Immature natural killer cell (primary cell): ENCODE measurements at places on chromosomes 13 and 19. TPM values are rescaled to one million over a fixed set of nuclear protein-coding genes. Genes with fewer than 3 reads are reported as not detected.

- H3K36me3 ChIP-seq, result no peaks in the 10 kb centered on the region
- H3K27ac ChIP-seq, result no peak overlapping the region
- H3K4me3 ChIP-seq, result no peak overlapping the region
- peaks cover 2% of the 10 kb centered on the region for H3K27me3 ChIP-seq
- no peaks in the 10 kb centered on the region for H3K4me1 ChIP-seq
- no peak for DNase-seq
Observed at GRCh38 chr13:50275392-50276063, 260.3 kb downstream of the KCNRG start.

DNA sequence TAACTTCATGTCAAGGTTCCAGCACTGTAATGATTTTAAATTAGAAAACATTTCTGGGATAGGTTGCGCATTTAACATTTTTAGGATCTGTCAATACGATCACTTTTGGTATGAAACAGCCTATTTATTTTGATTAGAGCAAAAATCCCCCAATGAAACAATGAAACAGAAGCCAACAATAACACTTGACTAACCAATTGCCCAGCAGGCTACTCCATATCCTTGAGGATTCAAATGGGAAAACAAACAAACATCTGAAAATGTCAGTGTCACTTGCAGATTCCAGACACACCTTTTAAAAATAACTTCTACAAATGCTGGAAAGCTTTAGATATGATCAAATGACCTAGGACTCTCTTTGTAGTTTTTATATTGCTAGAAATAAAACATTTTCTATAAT is 1412.5 kb upstream of the PRR20A start:
- peaks cover 3% of the 10 kb centered on the region for H3K36me3 ChIP-seq
- no peak overlapping the region for H3K27ac ChIP-seq
- H3K27me3 ChIP-seq, result peaks cover 1% of the 10 kb centered on the region
- H3K4me3 ChIP-seq, result no peak overlapping the region
- H3K4me1 ChIP-seq, result no peaks in the 10 kb centered on the region

DNA sequence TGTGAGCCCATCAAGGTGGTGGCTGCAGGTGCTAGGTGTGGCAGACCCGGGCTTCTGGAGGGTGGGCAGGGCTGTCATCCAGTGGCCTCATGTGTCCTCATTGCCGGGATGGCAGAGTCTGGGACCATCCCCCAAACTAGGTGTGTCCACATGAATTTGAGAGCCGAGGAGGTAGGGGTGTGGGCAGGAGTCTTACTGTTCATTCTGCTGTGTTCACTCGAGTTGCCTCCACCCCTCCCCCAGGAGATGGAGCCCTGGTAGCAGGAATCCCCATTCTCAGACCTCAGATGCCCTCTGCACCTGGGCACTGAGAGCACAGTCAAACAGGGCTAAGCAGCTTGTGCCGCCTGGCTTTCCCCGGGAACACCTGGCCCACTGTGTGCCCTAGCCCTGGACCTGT is 22.4 kb downstream of the NAXD start:
- peaks cover 9% of the 10 kb centered on the region for H3K27me3 ChIP-seq
- H3K4me1 ChIP-seq, result no peaks in the 10 kb centered on the region
- DNase-seq, result no peak
- H3K36me3 ChIP-seq, result no peaks in the 10 kb centered on the region
- H3K27ac ChIP-seq, result no peak overlapping the region
- H3K4me3 ChIP-seq, result no peak overlapping the region

CACNA1A gene
- polyA plus RNA-seq, result 1.4 TPM

GRCh38 chr13:73751290-73751689 is 382.9 kb downstream of the KLF12 start:
- no peak for DNase-seq
- H3K4me3 ChIP-seq, result no peak overlapping the region
- H3K4me1 ChIP-seq, result peaks cover 41% of the 10 kb centered on the region
- peak overlapping the region; percentile 70 for H3K27ac ChIP-seq
- peaks cover 4% of the 10 kb centered on the region for H3K27me3 ChIP-seq
- peaks cover 26% of the 10 kb centered on the region for H3K36me3 ChIP-seq

- H3K27me3 ChIP-seq, result no peaks in the 10 kb centered on the region
- no peak overlapping the region for H3K27ac ChIP-seq
- no peak overlapping the region for H3K4me3 ChIP-seq
- no peak for DNase-seq
- no peaks in the 10 kb centered on the region for H3K4me1 ChIP-seq
Observed at GRCh38 chr19:19379527-19379926, 25.9 kb upstream of the GATAD2A start.

- H3K27me3 ChIP-seq, result peaks cover 11% of the 10 kb centered on the region
- peak overlapping the region; percentile 93 for H3K27ac ChIP-seq
- H3K36me3 ChIP-seq, result no peaks in the 10 kb centered on the region
Observed at GRCh38 chr13:29847501-29847983, 2.9 kb downstream of the UBL3 start.

GRCh38 chr19:49117677-49118564 is 1.0 kb downstream of the C19orf73 start:
- peaks cover 51% of the 10 kb centered on the region for H3K4me1 ChIP-seq
- H3K4me3 ChIP-seq, result peak overlapping the region; percentile 88
- peak overlapping the region; percentile 93 for H3K27ac ChIP-seq
- DNase-seq, result no peak
- H3K27me3 ChIP-seq, result peaks cover 2% of the 10 kb centered on the region
- no peaks in the 10 kb centered on the region for H3K36me3 ChIP-seq
